ENCODE measurements at places on chromosomes 5 and 9. TPM values are rescaled to one million over a fixed set of nuclear protein-coding genes. Genes with fewer than 3 reads are reported as not detected.
A peak's percentile ranks its signal among the peaks of the same experiment; 100 is the strongest.

GRCh38 chr9:8424786-8425410 is 625.3 kb upstream of the DMAC1 start:
- H3K36me3 ChIP-seq = no peaks in the 10 kb centered on the region
- no peaks in the 10 kb centered on the region for H3K4me1 ChIP-seq
- peak; percentile 88 for DNase-seq
- H3K4me3 ChIP-seq = no peak overlapping the region

PHF24 gene
- total RNA-seq = 0.09 TPM

DNA sequence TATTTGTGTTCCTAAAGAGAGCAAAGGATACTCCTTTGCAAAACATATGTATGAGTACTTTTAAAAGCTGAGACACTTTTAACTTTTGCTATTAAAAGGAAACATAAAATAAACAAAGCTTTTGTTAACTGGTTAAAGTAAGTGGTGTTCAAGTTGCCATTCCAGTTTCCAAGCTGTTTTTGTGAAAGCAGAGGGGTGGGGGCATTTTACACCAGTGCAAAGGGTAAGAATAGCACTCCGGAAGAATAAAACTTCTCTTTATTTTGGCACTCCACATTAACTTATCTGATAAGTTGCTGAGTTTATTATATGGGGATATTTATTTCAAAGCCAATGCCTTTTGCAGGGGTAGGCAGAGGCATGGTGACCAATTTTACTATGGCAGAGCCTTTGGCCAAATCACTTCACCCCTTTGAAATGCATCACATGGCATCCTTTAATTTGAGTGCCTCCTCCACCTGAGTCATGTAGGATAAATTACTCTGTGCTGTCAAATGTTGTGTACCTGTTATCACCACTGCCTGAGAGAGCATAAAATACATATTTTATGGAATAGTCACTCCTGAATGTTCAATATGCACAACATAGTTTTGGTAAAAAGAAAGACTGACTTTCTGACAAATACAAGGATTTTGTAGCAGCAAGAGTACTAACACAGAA is 62.9 kb downstream of the MLLT3 start:
- H3K27ac ChIP-seq = no peak overlapping the region
- H3K4me1 ChIP-seq = peaks cover 10% of the 10 kb centered on the region
- no peaks in the 10 kb centered on the region for H3K36me3 ChIP-seq

LCN15 gene
- total RNA-seq = not detected

PCDHB4 gene
- total RNA-seq = 1.8 TPM

DNA sequence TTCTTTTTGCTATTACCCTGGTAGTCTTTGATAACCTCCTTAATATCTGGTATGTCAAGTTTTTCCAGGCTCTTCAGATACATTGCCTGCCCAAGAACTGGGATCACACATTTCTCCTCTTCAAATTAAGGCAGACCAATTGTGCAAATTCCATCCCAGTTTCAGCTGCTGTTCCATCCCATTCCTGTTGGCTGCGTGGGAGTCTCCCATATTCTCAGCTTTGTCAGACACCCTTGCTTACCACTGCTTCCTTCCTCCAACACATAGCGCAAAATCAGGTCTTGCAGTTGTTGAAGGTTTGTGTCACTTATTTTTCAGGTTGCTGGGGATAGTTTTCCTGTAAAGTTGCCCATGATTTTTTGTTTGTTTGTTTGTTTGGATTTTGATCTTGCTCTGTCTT is 15.2 kb downstream of the HCN1 start:
- H3K4me1 ChIP-seq = no peaks in the 10 kb centered on the region
- no peak for DNase-seq
- H3K4me3 ChIP-seq = no peak overlapping the region
- no peaks in the 10 kb centered on the region for H3K36me3 ChIP-seq
- no peaks in the 10 kb centered on the region for H3K27me3 ChIP-seq

ZNF658 gene
- total RNA-seq = 9.2 TPM

DNA sequence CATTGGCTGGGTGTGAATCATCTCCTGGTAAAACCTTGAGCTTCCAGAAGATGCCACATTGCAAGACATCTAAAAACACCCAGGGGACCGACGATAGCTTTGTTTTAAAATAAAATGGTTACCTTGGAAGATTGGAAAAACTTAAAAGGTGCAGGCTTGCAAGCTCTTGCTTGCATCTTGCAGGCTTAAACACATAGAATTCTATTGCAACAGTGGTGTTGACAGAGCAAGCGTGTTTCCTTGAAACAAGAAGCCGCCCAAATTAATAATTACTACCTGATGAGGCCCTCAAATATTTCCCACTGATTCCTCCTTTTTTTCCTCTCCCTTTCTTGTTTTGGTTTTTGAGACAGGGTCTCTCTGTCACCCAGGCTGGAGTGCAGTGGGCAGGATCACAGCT is 137.1 kb upstream of the BASP1 start:
- peaks cover 4% of the 10 kb centered on the region for H3K4me1 ChIP-seq
- H3K27me3 ChIP-seq = no peaks in the 10 kb centered on the region
- no peak for DNase-seq
- no peaks in the 10 kb centered on the region for H3K36me3 ChIP-seq
- H3K4me3 ChIP-seq = no peak overlapping the region

- peaks cover 19% of the 10 kb centered on the region for H3K4me1 ChIP-seq
- H3K4me3 ChIP-seq = no peak overlapping the region
- no peak for DNase-seq
- H3K27ac ChIP-seq = no peak overlapping the region
Measured at GRCh38 chr5:171705036-171705435, 80.6 kb upstream of the SMIM23 start.

RNF183 gene
- 0.04 TPM for total RNA-seq

PNPLA7 gene
- total RNA-seq = 0.80 TPM

Measured in muscle of leg (tissue), 16 donors.